Stimulated activated CD4-positive, alpha-beta T cell treated with anti-CD3 and anti-CD28 coated beads, Interleukin-1b, Interleukin-23, amount 100 ng/mL, for 1 hour (primary cell): ENCODE measurements at places on chromosomes 2 and 18.

DNA sequence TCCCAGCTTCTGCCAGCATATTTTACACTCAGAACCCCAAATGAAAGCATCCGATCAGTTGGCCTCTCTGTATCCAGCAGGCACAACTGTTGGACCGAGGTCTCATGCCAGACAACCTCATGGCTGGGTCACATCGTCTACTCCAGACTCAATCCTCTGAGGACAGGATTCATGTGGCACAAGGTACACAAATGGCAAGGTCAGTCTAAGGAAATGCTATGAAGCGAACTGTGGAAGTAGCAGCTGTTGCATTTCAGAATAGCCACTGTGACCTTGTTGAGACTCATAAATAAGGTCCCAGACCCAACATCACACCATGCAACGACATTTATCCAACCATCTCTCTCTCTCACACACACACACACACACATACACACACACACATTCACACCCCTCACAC, 7.1 kb upstream of the FZD7 start:
- DNase-seq = no peak

GRCh38 chr2:147600646-147601045, 244.2 kb upstream of the ACVR2A start:
- DNase-seq = no peak

DNA sequence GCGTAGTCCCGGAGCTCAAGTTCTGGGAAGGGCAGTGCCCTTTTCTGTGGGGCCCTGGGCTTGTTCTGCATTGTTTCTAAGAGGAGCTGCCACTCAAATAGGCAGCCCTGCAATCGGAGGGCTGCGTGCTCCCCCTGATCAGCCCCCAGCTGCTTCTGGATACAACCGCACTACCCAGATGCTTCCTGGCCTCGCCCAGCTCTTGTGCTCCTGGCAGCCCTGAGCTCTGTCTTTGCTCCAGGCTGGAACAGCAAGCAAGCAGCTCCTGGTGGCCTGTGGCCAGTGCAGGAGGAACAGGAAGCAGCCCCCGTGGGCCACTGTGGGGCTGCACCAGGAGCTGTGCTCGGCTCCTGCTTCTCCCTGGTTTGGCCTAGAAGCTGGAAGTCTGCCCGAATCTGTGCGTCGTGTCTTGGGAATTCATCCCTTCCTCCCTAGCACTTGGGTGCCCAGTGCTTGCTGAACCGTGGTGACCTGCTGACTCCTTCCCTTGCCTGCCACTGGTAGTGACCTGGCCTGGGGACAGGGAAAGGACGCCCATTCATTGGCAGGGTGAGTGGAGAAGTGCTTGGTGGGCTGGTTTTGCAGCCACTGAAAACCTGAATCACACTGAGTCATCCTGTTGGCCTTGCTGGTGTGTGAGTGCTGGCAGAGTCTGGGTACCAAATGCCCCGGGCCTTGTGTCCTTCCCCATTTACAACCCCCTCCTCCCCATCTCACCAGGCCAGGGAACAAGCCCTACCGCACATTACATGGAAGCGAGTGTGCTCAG, 27.3 kb upstream of the NTSR2 start:
- DNase-seq = no peak

DNA sequence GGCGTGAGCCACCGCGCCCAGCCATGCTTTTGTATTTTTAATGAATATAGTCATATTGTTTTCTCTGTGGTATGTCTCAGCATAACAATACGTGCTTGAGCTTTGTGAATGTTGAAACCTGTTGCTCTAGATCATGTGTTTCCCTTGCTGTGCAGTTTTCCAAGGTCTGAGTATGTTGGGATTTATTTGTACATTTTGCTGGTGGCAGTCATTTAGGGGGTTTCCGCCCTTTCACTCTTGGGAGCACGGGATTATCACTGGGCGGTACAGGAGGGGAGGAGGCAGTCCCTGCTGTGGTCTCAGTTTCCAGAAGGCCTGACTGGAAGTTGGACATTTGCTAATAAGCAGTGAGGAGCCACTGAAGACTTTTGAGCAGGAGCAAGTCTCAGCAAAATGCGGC, 24.9 kb upstream of the CATIP start:
- DNase-seq = no peak

DNA sequence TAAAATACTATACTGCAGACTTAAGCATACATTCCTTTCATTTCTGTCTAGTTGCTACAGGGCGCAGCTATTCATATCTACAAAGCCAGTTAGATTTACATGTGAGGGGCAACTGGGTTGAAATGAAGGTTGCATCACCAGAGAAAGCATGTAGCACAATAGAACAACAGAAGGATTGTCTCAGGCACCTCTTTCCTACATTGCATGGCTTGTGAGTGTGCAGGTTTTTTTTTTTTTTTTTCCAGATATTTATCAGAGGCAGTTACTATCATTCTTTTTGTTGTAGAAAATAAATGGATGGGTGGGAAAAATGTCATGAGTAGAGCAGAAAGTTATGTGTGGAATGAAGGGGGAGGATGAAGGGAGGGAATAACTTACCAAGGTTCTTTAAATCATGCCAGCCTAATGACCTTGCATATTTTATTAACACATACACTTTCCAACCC, 86.8 kb downstream of the ERBB4 start:
- no peak for DNase-seq

DNA sequence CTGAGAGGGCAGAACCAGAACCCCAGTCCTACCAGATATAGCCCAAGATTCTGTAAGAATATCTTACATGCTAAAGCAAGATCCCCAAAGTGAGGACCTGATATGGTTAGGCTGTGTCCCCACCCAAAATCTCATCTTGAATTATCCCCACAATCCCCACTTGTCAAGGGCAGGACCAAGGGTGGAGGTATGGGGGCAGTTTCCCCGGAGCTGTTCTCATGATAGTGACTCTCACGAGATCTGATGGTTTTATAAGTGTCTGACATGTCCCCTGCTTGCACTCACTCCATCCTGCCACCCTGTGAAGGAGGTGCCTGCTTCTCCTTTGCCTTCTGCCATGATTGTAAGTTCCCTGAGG, 19.9 kb downstream of the TTC32 start:
- DNase-seq = no peak

DNA sequence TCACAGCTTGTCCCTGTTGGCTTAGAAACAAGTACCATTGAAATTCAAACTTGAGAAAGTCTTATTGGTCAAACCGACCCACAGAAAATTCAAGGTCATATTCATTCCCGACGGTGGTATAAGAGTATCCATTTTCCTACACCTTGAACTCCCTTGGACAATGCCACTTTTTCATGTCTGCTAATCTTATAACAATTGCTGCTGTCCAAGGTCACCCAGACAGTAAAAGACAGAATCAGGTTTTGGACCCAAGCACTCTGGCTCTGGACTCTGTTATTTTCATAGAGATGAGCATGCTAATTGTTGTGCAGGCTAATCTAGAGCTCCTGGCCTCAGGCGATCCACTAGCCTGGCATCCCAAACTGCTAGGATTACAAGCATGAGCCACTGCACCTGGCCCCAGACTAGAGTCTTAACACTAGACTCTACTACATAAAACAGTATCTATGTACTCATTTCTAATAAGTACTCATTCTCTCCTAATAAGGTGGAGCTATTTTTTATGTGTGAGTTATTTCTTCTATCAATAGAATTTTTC, 57.8 kb downstream of the C2orf76 start:
- no peak for DNase-seq
